Left cardiac atrium (tissue), 4 donors: ENCODE measurements at places on chromosomes 6 and 20. TPM values are rescaled to one million over a fixed set of nuclear protein-coding genes. Genes with fewer than 3 reads are reported as not detected.

BPIFB4 gene
- not detected for total RNA-seq

FUT9 gene
- not detected for total RNA-seq

GPANK1 gene
- total RNA-seq, result 12.3 TPM

FAM217A gene
- total RNA-seq, result not detected

TRAPPC3L gene
- total RNA-seq, result 0.24 TPM

KCNK16 gene
- not detected for total RNA-seq

SIRPB2 gene
- 5.4 TPM for total RNA-seq

SNX3 gene
- total RNA-seq, result 255 TPM

WFDC5 gene
- total RNA-seq, result not detected

TRIM15 gene
- total RNA-seq, result not detected

NECAB3 gene
- total RNA-seq, result 59.9 TPM

SOBP gene
- 14.4 TPM for total RNA-seq

GATA5 gene
- total RNA-seq, result 9.3 TPM

BPIFA3 gene
- total RNA-seq, result not detected

SLC25A27 gene
- total RNA-seq, result 16.2 TPM

GNAS-AS1 gene
- 0.80 TPM for total RNA-seq

RSPO3 gene
- total RNA-seq, result 0.94 TPM

CNKSR3 gene
- 16.6 TPM for total RNA-seq

NRN1 gene
- total RNA-seq, result 18.1 TPM

GRM1 gene
- 0.52 TPM for total RNA-seq

HLA-DMB gene
- total RNA-seq, result 15.8 TPM

STK35 gene
- 13.2 TPM for total RNA-seq

CALHM5 gene
- total RNA-seq, result 3.0 TPM

OPRM1 gene
- not detected for total RNA-seq

REPS1 gene
- total RNA-seq, result 29.0 TPM
